Activated T-helper 1 cell treated with anti-CD3 and anti-CD28 coated beads, Interleukin-2, amount 50 U/mL, for 16 hours (primary cell): ENCODE measurements at places on chromosomes 1 and 21.

DNA sequence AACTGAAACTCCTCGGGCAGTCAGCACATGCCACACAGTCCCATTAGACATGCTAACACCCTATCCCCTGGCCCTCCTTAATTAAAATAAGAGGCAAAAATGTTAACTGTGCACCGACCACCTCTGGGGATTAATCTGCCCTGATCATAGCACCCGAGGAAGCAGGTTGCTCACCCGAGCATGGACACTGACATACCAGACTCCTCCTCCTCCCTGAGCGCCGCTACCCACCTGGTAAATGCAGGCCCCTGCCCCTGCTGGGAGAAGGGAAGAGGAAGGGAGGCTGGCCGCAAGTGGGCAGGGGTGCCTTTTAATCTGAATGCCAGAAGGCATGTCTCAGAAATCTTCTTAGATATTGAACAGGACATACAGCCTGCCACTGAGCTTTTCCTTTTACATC, 360.9 kb downstream of the RRAGC start:
- DNase-seq = no peak

GRCh38 chr1:9809100-9809510, 14.7 kb downstream of the CLSTN1 start:
- DNase-seq = no peak

- DNase-seq = no peak
Observed at GRCh38 chr1:88216441-88216840, 467.6 kb upstream of the PKN2 start.

DNA sequence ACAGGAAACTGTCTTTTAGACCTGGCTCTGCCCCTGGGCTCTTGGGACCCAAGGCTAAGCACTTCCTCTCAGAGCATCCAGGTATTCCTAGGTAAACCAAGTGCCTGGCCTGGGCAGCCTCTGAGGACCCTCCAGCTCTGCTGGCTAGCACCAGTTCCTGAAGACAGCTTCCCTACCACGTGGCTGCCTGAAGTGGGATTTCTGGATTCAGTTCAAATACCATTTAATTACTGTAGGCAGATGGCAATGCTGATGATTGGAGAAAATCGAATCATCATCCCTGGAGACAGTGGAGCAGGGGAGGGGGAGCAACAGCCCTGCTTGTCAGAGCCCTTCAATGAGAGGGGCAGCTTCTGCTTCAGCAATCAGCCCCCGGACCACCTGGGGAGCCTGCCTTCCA, 11.9 kb downstream of the KIF21B start:
- no peak for DNase-seq

- no peak for DNase-seq
Observed at GRCh38 chr1:94017155-94017829, 103.7 kb downstream of the ABCA4 start.
